Transverse colon (tissue), 4 donors: ENCODE measurements at places on chromosomes 6 and 20. TPM values are rescaled to one million over a fixed set of nuclear protein-coding genes. Genes with fewer than 3 reads are reported as not detected.

DNA sequence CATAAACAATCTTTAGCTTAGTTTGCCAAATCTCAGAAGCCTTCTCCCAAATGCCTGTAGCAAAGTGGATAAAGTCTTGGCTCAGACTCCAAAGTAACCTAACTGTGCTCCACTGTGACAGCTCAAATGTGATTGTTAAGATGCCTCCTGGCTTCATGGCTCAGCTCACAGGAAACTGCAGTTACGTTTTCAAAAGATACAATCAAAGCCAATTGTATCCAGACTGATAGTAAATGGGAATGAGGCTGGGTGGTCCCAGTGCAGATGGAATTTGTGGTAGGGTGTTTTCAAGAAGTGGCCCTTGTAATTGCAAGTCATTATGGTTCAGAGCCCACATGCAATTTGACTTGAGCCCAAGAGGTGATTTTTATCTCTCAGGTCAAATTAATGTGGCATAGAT is 151.2 kb upstream of the TAB2 start:
- DNase-seq, result no peak

GRCh38 chr6:54981276-54981609 is 134.7 kb downstream of the FAM83B start:
- DNase-seq, result no peak

DNA sequence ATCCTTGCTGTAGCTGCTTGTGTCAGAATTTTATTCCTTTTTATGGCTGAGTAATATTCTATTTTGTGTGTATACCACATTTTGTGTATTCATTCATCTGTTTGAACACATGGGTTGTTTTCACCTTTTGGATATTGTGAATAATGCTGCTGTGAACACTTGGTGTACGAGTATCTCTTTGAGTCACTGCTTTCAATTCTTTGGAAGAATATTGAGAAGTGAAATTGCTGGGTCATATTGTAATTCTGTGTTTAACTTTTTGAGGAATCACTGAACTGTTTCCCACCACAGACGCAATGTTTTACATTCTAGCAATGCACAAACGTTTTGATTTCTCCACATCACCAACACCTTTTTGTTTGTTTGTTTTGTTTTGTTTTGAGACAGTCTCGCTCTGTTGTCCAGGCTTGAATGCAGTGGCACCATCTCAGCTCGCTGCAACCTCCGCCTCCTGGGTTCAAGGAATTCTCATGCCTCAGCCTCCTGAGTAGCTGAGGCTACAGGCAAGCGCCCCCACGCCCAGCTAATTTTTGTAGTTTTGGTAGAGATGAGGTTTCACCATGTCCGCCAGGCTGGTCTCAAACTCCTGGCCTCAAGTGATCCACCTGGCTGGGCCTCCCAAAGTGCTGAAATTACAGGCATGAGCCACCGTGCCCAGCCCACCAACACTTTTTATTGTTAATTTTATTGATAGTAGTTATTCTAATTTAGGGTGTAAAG is 21.7 kb downstream of the CPXM1 start:
- DNase-seq, result no peak

- no peak for DNase-seq
Observed at GRCh38 chr20:21394551-21394950, 2.8 kb downstream of the NKX2-4 start.

Gene SLC22A16
- total RNA-seq, result not detected
